ENCODE measurements at places on chromosomes 3 and 15. TPM values are rescaled to one million over a fixed set of nuclear protein-coding genes. Genes with fewer than 3 reads are reported as not detected.

DNA sequence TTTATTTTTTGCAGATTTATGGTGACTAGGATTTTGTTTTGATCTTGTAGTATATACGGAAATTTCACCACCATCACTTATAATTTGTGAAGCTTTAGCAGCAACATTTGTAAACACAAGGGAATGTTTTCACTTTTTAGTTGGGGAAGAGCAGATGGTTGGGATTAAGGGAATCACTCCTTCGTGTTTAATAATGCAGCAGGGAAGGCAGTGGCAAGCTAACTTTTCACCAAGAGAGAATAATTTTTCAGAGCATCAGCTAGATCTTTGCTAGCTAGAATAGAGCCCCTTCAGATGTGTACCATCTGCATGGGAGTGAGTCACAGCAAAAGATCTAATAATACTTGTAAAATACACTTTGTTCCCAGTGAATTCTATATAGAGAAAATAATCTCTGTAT is 632.7 kb downstream of the CADM2 start:
- no peak for DNase-seq

GRCh38 chr3:112845772-112846171 is 892 bp downstream of the CD200R1L start:
- DNase-seq = no peak

DNA sequence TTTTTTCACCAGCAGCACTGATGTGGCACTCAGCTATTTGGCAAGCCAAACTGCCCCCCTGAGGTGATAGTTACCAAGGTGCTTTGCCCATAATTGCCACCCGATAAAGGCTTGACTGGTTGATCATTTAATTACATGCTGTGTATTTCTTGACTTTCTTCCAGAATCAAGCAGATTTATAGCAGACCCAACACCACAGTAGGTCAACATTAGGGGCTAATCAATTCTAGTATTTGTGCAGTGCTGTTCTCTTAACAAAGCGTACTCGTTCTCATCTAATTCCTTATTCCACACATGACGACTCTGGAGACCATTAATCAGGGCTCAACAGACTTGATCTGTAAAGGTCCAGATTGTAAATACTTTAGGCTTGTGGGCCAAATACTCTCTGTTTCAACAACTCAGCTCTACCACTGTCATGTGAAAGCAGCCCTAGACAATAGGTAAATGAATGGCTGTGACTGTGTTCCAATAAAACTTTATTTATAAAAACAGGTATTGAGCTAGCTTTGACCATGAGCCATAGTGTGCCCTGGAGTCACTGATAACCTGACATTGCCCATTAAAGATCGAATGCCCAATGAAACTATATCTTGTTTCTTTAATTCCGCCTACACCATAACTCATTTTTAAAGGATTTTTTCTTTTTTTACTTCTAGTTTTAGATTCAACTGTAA is 119.1 kb upstream of the TMC3 start:
- DNase-seq = no peak

GRCh38 chr3:136919799-136920580 is 37.8 kb upstream of the IL20RB start:
- no peak for DNase-seq

DNA sequence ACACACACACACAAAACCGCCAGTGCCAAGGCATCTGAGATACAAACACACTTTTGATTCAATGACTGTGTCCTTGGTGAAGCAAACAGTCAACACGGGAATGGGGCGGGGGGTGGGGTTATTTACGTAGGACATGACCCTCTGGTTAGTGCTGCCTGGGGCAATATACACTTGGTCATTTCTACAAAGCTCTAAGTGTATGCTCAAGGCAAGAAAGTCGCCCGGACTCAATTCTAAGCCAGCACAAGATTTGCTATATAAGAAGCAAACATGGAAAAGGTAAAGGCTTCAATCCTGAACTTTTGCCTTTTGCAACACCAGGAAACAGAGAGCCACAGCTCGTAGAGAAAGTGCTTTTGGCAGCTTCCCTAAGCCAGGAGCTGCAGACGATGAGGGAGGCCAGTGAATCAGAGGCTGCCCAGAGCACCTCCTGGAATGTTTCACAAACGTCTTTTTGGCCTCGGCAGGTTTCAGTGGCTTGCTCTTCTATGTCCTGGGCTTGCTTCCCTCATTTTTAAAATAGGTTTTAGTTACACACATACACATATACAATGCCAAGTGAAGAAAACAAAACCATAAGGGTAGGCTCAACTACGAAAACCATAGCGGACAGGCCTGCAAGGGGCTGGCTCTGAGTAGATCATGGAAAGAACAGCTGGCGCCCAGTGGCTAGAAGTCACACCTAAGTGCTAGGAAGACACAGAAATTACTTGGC is 73.6 kb downstream of the TM4SF4 start:
- DNase-seq = no peak

- no peak for DNase-seq
These were observed 46.2 kb upstream of the ATG7 start for GRCh38 chr3:11226042-11226370.

- no peak for DNase-seq
These were observed 455.0 kb upstream of the THBS1 start for GRCh38 chr15:39125904-39126303.

- DNase-seq = no peak
These were observed 34.4 kb downstream of the BOC start for GRCh38 chr3:113245761-113246161.

DNA sequence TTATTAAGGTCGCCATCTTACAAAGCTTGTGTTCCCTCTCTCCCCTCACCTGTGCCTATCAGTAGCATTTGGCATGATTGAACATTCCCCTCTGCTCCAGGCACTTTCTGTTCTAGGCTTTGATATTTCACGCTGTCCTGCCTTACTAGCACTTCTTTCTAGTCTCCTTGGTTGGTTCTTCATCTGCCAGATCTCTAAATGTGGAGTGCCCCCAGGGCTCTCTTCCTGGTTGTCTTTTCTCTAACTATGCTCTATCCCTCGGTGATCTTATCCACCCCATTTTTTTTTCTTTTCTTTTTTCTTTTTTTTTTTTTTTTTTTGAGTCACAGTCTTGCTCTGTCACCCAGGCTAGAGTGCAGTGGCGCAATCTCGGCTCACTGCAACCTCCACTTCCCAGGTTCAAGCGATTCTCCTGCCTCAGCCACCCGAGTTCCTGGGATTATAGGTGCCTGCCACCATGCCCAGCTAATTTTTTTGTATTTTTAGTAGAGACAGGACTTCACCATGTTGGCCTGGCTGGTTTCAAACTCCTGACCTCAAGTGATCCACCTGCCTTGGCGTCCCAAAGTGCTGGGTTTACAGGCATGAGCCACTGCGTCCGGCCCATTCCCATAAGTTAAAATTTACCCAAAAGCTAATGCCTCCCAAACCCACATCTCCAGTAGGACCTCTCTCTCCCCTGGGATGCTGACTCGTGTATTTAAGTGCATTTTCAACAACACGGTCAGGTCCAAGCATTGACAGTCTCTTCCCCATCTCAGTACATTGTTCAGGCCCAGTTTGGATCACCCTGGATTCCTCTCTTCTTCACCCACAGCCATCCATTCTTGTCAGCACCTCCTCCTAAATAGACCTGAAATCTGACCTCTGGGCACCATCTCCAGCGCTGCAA is 5.2 kb downstream of the NUSAP1 start:
- DNase-seq = no peak

The IL16 gene
- total RNA-seq = 21.8 TPM

The MST1R gene
- 1.8 TPM for total RNA-seq

The SPATA12 gene
- not detected for total RNA-seq

The CD200R1 gene
- total RNA-seq = 3.8 TPM

The SLC4A7 gene
- total RNA-seq = 29.2 TPM
